ENCODE measurements at places on chromosomes 11 and 22. TPM values are rescaled to one million over a fixed set of nuclear protein-coding genes. Genes with fewer than 3 reads are reported as not detected.

Gene UPK3A
- total RNA-seq, result not detected

Gene DBX1
- total RNA-seq, result not detected

Gene CSNK2A3
- total RNA-seq, result 1.5 TPM

Gene LGR4
- 5.2 TPM for total RNA-seq

Gene PGA3
- total RNA-seq, result not detected

Gene BDNF
- 8.5 TPM for total RNA-seq

Gene OR51B4
- not detected for total RNA-seq

Gene KRTAP5-8
- total RNA-seq, result not detected

Gene SERPIND1
- under 0.01 TPM for total RNA-seq

Gene UBQLNL
- not detected for total RNA-seq

Gene SMCO4
- 16.7 TPM for total RNA-seq

Gene MS4A1
- not detected for total RNA-seq

Gene PGA5
- total RNA-seq, result not detected

Gene GRM5
- total RNA-seq, result under 0.01 TPM

Gene HORMAD2
- total RNA-seq, result not detected

Gene CHRNA10
- not detected for total RNA-seq
